ENCODE measurements at places on chromosomes 5 and 9.

DNA sequence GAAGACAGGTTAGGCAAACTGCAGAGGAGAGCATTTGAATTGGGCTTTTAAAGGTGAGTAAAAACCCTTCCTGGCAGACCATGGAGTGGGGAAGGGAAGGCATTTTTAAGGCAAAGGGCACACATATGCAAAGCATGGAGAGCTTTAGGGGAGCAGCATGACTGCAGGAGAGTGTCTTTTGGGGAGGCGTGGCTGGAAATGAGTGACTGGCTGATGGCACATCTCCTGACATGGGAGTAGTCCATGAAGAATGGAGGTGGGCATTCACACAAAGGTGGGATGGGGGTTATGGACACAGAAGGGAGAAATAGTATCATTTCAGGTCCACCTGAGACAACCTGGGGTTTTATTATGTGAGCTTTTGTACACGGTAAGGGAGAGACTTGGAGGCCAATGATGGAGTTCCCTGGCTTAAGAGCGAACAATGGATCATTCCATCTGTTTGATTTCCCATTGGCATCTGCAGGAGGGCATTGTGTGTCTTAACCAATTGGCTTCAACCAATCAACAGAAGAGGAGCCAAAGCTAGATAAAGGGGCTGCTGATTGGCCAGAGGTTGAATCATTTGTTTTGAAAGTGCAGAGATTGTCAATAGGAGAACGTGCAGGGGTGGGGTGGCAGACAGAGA is 2.1 kb downstream of the NSG2 start:
- no peak for DNase-seq

- no peak for DNase-seq
Measured at GRCh38 chr9:121824651-121825030, 173.2 kb downstream of the DAB2IP start.

- peak; percentile 35 for DNase-seq
Measured at GRCh38 chr9:68999393-69000105, 14.4 kb downstream of the PRKACG start.

GRCh38 chr5:16265141-16265540 is 85.5 kb upstream of the MARCHF11 start:
- DNase-seq = no peak

GRCh38 chr9:115210699-115211098 is 92.7 kb upstream of the TNC start:
- no peak for DNase-seq

DNA sequence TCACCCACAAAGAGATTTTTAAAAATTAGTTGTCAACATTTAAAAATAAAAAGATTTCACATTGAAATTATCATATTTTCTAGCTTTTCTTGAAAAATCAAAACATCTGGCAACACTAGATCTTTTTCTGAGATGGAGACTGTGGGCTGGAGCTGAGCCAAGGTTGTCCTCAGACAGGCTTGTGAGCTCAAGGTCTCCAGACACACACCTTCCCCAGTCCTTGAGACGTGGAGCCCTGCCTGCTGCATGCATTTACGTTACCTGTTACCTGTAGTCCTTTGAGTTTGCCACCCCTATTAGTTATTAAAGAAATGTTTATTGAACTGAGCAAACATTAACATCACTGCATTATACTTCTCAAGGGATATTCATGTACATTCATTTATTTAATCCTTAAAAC is 87.5 kb upstream of the TLE1 start:
- no peak for DNase-seq

DNA sequence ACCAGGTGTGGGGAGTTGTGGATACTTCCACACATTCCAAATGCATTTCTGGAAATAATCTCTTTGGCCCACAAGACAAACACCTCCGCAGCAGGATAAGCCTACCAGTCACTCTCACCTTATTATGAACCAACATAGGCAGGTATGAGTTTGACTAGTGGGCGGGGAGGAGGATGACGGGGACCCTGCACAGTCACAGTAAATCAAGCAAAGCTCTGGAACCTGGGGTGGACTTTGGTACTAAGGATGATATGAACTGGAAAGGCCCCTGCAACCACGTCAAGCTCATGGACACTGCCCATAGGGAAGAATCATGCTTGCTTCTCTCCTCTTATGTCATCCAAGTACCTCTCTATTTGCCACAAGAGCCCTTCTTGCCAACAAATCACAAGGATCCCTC is 259.4 kb downstream of the HSPA4 start:
- no peak for DNase-seq

- DNase-seq = no peak
Measured at GRCh38 chr5:138574744-138575193, 432 bp downstream of the HSPA9 start.

GRCh38 chr5:180590543-180591310 is 572 bp downstream of the SCGB3A1 start:
- no peak for DNase-seq

DNA sequence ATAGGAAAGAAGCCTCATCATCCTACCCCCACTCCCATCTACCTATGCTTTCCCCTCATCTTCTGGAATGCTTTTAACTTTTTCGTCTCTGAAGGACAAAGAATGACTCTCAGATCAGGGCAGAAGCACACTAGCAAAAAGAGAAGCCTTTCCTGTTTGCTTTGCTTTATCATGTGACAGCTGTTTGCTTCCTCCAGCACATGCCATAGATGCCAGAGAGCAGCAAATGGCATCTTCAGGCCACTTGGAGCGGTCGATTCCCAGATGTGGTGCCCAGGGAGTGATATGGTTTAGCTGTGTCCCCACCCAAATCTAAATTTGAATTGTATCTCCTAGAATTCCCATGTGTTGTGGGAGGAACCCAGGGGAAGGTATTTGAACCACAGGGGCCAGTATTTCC is 294.8 kb downstream of the GADD45G start:
- no peak for DNase-seq

- no peak for DNase-seq
Measured at GRCh38 chr5:140151144-140152021, 23.6 kb upstream of the CYSTM1 start.

DNA sequence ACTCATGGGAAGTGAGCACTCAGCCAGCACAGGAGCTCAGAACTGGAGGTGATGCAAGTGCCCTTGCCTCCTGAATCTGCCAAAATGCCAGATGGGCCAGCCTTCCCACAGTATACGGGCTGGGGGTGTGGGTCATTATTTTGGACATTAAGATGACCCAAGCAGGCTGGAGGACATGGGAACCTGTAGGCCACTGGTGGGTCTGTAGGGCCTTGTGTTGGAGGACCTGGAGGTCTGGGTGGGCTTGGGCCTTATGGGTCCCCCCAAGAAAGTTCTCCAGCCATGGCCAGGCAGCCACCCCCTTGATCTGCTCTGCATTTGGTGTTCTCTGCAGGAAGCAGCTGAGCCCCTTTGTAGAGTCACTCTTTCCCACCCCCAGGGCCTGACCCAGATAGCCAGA is 71.0 kb upstream of the ANGPTL2 start:
- DNase-seq = no peak

DNA sequence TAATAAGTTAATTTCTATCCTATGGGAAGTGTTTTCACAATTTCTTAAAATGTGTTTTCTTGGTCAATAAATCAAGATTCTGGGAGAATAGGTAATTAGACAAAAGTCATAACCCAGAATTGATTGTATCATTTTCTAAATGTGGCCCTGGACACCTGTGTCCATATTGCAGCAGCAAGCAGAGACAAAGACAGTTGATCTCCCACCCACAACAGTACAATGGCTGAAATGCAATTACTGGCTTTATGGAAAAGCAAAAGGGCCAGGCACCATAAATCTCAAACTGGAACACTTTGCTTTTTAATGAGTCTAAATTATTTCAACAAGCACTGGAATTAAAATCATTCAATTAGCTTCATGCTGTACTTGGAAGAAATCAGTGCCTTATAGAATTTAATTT is 157.2 kb downstream of the ESM1 start:
- no peak for DNase-seq

GRCh38 chr9:112599732-112600131 is 113.1 kb downstream of the KIAA1958 start:
- no peak for DNase-seq

DNA sequence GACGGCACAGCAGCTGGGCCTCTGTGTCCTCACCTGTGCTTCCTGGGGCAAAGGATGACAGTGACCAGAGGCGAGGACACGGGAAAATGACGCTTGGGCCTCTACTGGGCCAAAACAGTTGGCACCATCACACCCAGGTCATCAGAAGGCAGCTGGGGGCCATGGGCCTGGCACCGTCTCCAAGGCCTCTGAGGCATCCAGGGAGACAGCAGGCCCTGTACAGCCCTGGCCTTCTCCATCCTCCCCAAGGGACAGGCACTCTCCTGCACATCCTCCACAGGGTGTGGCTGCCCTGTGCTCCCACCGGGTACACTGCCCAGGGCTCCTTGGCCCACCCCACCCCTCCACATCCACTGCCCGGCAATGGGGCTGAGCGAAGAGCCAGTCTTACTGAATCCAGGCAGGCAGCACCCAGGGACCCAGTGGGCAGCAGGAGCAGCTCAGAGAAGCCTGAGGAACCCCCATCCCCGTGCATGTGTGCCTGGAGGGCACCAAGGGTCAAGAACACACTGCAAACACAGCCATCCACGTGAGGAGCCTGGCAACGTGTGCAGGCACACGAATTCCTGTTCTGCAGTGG is 4.0 kb downstream of the LPCAT1 start:
- DNase-seq = no peak

DNA sequence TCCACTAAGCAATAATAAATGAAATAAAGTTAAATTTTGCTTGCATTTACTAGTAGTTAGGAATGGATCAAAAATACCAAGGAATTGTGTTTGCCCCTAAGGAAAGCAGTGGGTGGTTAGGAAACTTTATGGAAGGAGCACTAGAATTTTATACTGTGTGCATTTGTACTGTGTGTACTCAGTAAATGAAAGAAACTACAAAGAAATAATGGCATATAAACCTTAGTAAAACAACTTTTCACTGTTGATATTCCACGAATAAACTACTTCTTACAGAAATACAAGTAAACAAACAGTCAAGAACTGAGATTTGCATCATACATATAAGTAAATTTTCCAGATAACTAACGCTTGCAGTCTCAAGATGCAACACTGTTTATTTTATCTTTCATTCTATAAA is 103.7 kb upstream of the PARP8 start:
- DNase-seq = no peak

DNA sequence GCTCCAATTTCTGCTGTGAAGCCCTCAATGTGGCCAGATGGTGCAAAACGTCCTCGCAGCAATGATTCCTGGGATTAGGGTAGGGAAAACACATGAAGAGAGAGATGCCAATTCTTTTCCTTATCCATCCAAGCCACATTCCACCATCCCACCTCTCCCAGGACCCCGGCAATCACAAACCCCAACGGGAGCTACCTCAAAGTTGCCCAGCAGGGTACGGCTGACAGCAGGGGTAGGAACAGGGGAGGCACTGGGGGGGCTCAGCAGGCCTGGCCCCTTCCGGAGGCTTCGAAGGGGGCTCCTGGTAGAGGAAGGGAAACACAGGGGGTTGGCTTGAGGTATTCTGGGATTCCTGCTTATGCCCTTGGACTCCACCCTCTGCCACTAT is 3.4 kb upstream of the STOML2 start:
- DNase-seq = no peak

GRCh38 chr5:94693043-94693822 is 74.8 kb downstream of the SLF1 start:
- DNase-seq = no peak

DNA sequence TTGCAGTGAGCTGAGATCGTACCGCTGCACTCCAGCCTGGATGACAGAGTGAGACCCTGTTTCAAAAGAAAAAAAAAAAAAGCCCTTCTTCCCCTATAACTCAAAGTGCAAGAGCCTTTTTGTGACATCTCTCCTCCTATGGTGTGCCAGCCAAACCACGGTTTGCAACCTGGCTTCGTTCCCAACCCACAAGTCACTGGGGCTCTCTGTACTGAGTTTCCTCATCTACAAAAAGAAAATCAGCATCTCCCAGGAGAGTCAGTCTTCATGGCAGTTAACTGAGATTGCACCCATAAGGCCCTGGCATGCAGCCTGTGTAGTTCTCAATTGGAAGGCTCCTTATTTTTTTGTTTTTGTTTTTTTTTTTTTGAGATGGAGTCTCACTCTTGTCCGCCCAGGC is 14.8 kb downstream of the ODF2 start:
- DNase-seq = no peak

- no peak for DNase-seq
Measured at GRCh38 chr9:137319011-137319738, 17.1 kb upstream of the NRARP start.

DNA sequence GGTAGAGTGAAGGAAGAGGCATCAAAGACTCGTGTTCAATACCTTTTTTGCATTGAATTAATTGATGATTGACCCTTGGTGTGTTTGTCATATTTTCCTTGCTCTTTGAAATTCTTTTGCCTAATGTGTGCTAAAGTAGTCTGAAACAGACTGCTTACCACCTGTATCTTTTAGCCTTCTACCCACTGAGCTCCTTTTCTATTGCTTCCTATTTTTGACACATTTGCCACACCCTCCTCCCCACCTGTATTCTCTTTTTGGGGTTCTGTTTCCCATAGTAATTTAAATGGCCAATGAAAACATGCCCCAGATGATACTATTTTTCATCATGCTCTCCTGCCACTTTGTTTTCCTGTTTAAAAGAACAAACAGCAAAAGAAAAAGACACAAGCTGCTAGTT is 78.5 kb downstream of the ZCCHC7 start:
- DNase-seq = no peak

DNA sequence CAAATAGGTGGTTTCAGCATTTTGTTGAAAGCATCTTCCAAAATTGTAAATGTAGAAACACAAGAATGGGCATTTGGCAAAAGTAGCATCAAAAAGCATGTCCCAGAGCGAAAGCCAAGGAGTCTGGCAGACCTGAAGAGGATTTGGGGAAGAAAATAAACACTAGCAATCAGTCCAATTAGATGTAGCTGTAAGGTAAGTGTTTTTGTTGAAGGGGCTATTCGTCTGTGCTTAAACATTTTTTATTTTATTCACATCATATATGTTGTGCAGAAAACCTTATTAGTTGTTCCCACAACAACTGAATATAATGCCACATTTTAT is 954.1 kb upstream of the COX7C start:
- no peak for DNase-seq

DNA sequence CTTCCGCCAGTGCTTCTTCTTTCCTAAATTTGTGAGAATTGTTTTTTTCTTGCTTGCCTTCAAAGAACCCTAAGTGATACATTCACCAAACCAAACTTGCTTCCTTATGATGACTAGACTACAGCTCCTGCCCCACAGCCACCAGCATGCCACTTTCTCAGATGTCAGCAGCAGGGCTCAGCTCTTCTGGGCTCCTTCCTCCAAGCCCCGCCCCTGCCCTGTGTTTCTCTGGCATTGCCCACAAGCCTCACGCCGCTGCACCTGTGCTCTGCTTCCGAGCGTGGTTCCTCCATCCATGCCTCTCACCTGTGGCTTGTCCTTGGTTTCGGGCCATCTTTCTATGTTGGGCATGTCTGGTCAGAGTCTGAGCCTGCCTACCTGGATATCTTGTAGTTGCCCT is 10.6 kb downstream of the UNC5A start:
- no peak for DNase-seq

- DNase-seq = no peak
Measured at GRCh38 chr5:115487168-115487567, 57.4 kb downstream of the FEM1C start.

- no peak for DNase-seq
Measured at GRCh38 chr9:136804509-136805206, 3.1 kb upstream of the RABL6 start.

Measured in T-helper 1 cell (primary cell).